ENCODE measurements at places on chromosomes 6 and 20.
A peak's percentile ranks its signal among the peaks of the same experiment; 100 is the strongest.

GRCh38 chr6:138007014-138007472 lies 100.2 kb downstream of the PERP start:
- DNase-seq: peak; percentile 27

DNA sequence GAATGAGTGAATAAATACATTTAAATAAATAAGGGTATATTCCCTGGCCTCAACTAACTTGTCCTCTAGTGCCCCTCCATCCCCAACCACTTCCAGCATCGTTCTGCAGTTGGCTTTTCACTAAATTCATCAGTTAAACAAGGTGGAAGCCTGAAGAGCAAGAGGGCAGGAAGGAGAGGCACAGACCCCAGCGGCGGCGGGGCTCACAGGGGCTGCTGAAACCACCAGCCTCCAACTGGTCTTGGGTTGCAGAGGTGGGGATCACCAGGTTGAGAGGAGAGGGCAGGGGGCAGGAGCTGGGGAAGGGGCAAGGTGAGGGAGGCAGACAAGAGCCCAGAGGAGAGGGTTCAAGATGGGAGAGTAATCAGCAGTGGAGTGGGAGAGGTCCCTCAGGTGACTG lies 27.1 kb downstream of the KCNK5 start:
- DNase-seq: no peak

DNA sequence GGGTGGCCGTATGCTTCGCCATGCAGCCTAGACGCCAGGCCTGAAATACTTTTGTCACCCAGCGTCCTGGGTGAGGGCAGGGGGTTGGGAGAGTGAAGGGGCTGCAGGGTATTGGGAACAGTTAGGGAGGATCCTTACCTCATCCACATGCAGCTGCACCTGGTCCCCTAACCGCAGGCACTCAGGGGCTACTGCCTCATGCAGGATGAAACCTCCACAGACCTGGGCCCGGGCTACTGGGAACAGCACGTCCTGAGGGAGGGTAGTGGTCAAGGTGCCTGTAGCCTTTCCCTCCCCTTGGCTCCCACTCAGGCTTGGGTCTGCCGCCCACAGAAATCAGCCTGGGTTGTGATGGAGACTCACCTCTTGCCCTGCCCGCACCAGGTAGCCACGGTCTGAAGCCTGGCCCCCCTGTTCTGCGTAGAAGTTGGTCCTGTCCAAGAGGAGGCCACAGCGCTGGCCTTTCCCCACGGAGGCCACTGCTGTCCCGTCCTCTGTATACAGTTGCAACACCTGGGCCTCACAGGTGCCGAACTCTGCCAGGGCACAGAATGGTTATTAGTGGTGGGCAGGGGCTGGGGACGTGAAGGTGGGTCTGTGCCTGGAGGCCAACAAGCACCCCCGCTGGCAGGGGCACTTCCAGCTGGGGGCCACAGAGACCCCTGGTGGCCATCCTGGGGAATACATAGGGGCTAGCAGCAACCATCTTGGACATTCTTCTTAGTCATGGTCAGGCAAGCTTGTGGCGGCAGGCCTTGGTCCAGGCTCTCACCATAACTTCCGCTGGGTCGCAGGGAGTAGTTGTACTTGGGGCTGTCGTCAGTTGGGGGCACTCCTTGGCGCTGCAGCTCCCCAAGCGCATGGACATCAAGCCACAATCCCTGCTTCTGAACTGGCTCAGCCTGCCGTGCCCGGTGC lies 8.6 kb downstream of the AARS2 start:
- peak; percentile 43 for DNase-seq

DNA sequence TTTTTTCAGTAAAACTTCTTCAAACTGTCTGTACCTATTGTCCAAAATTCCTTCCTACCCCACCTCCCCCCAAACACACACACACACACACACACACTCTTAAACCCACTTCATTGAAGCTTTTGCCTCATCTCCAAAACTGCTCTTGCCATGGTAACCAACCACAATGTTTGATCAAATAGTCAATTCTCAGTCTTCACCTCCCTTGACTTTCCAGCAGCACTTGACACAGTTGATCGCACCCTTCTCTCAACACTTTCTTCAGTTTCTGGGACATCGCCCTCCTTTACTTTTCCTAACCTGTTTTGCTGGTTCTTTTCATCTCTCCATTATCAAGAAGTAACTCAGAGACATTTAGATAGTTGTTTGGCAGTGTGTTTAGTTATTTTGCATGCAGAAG lies 71.5 kb upstream of the COL21A1 start:
- no peak for DNase-seq

- DNase-seq: no peak
Observed at GRCh38 chr6:2078888-2079287, 166.5 kb downstream of the GMDS start.

GRCh38 chr6:37731371-37731770 lies 33.7 kb upstream of the MDGA1 start:
- no peak for DNase-seq

DNA sequence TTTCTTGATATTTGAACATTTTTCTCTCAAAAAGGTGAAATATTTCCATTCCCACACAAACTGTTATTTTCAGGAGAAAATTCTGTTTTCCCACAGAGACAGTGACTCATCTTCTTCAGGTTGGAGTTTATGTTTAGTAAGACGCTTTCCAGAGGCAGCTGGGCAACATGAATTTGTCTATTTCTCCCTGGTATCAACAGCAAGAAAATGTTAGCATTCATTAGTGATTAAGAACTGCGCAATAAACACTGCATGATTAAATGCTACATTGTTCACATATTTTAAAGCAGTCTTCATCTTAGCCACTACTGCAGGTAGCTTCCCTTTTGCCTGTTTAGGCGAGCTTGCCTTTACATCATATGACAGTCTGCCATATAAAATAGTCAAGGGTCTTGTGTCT lies 295.7 kb downstream of the C6orf118 start:
- DNase-seq: no peak

All from fibroblast of skin of scalp (primary cell).